ENCODE measurements at places on chromosomes 1 and 21.

GRCh38 chr1:181100934-181101333, 12.4 kb downstream of the IER5 start:
- DNase-seq: peak; percentile 46

DNA sequence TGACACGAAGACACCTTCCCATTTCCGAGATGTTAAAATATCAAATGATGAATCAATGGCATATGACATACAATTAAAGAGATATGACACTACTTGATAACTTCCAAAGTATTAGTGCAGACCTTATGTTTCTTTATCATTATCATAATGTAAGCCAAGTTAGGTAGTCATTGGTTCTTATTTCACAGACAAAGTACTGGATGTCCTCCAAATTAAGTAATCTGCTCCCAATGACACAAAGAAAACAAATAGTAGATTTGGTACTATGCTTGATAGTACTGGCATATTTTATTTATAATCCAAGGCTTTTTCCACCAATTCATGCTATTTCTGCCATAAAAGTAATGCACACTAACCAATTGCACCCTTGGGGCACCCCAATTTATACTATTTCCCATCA, 11.9 kb upstream of the NRIP1 start:
- no peak for DNase-seq

DNA sequence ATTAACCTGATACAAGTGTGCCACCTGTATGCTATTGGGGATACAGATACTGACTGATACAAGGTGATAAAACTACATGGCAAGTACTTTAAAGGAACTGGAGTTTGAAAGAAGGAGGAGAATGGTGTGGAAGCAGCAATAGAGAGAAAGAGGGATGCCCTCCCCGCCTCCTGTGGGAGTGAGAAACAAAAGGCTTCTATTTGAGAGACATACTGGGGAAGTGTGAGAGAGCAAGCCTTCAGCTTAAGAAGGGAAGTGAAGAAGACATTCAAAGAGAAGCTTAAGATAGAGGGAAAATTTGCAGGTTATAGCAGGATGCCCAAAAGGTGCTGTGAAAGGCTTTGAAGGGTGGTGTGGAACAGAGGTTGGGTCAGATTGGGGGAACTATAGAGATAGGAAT, 7.7 kb upstream of the ALG14 start:
- DNase-seq: no peak

GRCh38 chr1:7608628-7609305, 162.3 kb upstream of the VAMP3 start:
- DNase-seq: no peak

- DNase-seq: no peak
These were observed 138.6 kb upstream of the BRINP3 start for GRCh38 chr1:190616235-190616634.

GRCh38 chr1:47827109-47827508, 170.1 kb downstream of the TRABD2B start:
- no peak for DNase-seq

DNA sequence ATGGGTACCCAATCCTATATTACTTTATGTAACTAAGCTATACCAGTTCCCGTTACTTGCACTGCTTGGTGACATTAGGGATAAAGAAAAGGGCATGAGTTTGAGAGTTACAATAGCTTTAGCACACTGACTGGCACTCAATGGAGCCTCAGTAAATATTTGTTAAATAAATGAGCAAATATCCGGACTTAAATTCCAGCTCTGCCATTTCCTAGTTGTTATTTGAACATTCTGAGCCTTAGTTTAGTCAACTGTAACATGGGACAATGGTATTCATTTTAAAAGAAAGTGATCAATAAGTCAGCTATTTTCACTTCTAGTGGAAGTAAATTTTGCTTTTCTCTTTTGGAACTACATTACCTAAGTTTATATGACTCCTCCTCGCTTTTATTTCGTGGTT, 198.7 kb downstream of the ZC3H11B start:
- no peak for DNase-seq
